ENCODE measurements at places on chromosomes 4 and X.

DNA sequence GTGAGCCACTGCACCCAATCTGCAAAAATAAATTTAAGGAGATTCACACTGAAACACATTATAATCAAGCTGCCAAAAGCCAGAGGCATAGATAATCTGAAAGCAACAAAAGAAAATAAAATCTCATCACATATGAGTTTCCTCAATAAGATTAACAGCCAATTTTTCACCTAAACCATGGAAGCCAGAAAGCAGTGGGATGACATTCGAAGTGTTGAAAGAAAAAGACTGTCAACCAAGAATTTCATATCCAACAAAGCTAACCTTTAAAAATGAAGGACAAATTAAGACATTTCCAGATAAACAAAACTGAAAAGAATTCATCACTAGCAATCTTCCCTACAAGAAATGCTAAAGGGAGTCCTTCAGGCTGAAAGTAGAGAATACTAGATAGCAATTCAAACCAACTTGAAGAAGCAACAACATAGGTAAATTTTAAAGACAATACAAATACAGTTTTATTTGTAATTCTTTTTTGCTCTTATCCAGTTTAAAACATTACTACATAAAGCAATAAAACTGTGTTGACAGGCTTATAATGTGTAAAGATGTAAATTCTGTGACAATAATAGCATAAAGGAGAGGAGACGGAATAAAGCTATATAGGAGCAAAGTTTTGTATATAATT, 23.1 kb upstream of the KLHL8 start:
- no peak for DNase-seq

DNA sequence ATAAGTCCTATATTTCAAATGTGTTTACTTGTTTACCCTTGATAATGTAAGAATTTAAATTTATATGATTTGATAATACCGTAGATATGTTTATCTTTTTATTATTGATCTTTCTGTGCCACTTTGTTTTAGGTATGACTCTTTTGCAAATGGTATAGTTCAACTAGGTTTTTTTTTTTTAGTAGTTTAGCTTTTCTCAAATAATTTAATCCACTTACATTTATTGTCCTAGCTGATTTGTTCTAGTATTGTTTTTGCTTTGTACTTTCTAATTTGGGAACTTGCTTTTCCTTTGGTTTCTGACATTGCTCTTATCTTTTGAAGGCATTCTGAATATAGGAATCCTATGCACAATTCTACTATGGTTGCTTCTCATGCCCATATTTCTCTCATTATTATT, 98.9 kb upstream of the NAP1L5 start:
- no peak for DNase-seq

- DNase-seq, result no peak
Observed at GRCh38 chrX:24148121-24148520, 1.4 kb upstream of the ZFX start.

DNA sequence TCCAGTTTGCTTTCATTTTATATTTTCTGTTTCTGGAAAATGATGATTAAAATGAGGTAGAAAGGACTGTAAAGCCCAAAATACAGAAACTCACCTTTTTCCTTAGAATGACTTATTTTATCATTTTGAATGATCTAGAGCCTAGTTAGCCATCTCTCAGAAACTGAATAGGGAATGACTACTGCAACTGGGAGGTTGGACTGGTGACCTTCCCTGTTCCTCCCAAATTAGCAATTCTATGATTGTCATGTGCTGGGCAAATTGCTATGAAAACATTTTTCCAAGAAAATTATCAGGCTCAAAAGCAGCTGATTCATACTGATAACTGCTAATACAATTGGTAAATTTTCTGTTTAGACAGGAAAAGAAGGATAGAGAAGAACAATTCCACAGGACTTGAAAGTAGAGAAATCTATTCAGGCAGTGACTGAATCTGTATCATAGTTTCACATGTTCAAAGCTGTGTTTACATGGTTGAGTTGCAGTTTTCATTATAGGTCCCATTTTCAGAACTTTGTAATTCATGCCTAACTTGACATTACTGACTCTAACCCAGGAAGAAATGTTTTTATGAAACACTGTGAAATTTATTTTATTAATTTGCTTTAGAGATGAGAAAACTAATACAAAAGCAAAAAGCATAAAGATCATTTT, 43.4 kb upstream of the SEC24B start:
- no peak for DNase-seq

Measured in fibroblast of skin of left quadriceps (primary cell).